Fibroblast of skin of abdomen (primary cell): ENCODE measurements at places on chromosomes 11 and 22.

GRCh38 chr11:6611092-6611962, 689 bp downstream of the TAF10 start:
- DNase-seq: peak; percentile 5

- DNase-seq: no peak
These were observed 1260.3 kb downstream of the BRD1 start for GRCh38 chr22:48567213-48567975.

DNA sequence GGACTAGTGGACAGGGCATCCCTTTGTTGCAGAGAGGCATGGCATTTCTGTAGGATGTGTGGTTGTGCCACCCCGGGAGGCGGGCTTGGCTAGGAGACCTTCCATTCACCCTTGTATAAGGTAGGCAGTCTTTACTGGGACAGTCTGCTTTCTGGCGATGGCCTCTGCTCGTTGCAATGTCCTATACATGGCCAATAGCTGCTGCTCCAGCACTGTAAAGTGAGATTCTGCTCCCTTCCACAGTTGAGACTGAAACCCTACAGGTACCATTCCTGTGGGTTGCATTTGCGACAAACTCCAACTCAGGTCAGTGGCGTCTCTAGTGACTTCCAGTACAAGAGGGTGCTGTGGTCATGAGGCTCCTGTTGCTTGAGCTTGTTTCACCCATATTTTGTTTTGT, 20.4 kb upstream of the APOL3 start:
- no peak for DNase-seq

- no peak for DNase-seq
These were observed 23.0 kb downstream of the KCNE3 start for GRCh38 chr11:74444173-74444826.

- DNase-seq: no peak
These were observed 32.9 kb upstream of the TECTA start for GRCh38 chr11:121067962-121068647.

DNA sequence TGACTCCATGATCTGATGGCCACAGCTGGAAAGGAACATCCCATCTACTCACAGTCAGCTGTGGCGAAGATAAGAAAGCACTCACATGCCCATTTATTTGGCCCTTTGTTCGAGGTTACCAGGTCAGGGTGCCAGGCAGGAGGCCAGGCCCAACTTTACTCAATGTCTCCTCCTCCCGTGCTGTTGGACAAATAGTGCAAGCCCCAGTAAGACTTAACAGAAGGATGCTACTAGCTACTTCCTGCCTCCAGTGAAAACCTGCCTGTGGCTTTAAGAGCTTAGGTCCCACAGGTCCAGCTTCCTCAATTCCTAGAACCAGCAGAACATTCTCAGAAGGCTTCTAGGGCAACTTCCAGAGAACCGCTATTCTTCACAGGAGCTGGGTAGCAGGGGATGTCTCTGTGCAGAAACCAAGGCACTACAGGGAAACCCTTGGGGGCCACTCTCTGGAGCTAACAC, 12.9 kb upstream of the CRY2 start:
- DNase-seq: no peak

DNA sequence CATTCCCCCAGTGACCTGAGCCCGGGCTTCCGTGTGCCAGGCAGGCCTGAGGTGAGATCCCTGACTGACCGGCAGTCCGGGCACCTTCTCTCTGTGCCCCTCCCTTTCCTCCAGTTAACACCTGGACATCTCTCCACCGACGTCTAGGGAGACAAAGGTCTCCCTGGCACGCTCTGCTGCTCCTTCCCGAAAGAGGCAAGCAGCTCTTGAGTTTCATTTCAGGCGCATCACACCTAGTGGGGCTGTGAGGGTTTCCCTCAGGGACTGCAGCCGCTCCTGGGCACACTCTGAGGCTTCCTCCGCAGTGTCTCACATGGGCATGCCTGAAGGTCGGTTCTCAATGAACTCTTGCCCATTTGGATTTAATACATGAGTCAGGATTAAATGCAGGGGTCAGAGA, 322.7 kb downstream of the CTTN start:
- DNase-seq: no peak

GRCh38 chr22:49749227-49749626, 78.4 kb downstream of the BRD1 start:
- DNase-seq: no peak

- DNase-seq: peak; percentile 32
These were observed 3.4 kb downstream of the PTPRJ start for GRCh38 chr11:47983464-47984397.

- no peak for DNase-seq
These were observed 5.0 kb upstream of the CCDC81 start for GRCh38 chr11:86369668-86370067.

- peak; percentile 9 for DNase-seq
These were observed 47.8 kb upstream of the SERPIND1 start for GRCh38 chr22:20725987-20726558.

DNA sequence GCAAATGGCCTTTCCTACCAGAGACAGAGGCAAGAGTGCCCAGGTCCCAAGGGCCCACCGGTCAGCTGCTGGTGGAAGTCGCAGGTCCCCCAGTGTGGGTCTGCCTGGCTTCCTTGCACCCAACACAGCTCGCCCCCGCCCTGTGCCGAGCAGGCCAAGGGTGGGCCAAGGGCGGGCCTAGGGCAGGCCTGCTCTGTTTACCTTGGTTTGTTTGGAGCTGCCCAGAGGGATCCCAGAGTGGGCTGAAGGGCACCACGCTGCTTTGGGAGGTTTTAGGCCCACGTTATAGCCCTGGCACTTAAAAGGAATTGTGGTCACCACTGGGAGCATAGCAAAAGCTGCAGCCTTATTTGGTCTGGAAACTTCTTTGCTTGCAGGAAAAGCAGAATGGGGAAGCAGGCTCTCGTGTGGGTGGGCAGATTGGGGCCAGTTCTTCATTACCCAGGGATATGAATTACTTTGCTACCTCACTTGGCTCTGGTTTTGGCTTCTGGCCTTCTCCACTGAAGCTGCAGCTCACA, 38.0 kb downstream of the MRGPRD start:
- DNase-seq: peak; percentile 18
